ENCODE measurements at places on chromosomes 7 and 10.

GRCh38 chr10:26855186-26855585 is 5.6 kb downstream of the ABI1 start:
- DNase-seq: no peak

DNA sequence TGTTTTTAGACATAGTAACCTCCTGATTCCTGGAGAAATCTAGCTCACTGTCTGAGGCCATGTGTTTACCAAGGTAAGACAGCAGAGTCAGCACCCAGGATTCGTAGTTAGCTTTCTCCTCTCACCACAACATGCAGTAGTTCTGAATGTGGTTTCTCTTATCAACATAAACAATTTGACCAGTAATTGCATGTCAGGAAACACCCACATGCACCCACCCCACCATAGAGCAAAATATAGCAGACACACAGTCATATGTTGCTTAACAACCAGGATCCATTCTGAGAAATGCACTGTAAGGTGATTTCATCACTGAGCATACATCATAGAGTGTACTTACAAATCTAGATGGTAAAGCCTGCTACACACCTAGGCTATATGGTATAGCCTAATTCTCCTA is 1004.0 kb downstream of the ANKRD7 start:
- DNase-seq: no peak

- DNase-seq: no peak
Measured at GRCh38 chr10:124883510-124884321, 58.2 kb upstream of the ZRANB1 start.

GRCh38 chr7:22255342-22255741 is 101.6 kb downstream of the RAPGEF5 start:
- DNase-seq: no peak

DNA sequence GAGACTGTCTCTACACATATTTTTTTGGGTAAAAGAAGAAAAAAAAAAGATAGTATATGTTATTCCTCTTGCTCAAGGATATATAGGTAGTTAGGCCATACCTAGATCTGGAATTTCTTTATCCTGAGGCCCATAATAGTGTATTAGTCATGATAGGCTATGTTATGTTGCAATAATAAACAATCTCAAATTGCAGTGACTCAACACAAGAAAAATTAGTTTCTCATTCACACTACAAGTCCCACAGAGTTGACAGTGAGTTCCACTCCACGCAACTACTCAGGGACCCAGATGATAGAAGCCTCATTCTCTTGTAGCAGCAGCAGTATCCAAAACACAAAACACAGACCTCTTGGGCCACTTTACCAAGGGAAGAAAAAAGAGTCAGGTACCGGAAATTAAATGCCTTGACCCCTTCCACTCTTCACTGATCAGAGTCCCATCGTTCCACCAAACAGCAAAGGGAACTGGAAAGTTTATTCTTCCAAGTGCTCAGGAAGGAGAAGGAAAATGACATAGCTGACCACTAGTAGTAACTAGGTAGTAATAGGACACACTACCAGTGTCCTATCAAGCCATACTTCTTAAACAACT is 7.4 kb upstream of the C10orf67 start:
- DNase-seq: no peak

- DNase-seq: peak; percentile 54
Measured at GRCh38 chr7:123635551-123636359, 19.9 kb upstream of the LMOD2 start.

DNA sequence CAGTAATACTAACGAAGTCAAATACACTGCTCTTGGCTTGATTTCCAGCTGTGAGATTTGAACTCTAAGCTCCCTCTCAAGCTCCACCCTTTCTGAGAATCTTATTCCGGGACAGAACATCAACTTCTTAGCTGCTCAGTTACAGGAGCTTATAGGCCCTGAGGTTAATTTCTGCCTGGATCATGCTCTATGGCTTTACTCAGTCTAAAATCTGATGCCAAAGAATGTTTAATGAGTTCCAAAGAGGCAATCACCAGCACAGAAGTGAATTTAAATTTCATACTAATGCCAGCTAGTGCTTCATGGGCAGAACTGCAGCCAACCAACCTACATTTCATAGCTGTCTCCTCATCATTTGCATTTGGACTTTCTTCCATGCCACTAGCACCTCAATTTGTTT is 707.2 kb downstream of the MAGI2 start:
- no peak for DNase-seq

DNA sequence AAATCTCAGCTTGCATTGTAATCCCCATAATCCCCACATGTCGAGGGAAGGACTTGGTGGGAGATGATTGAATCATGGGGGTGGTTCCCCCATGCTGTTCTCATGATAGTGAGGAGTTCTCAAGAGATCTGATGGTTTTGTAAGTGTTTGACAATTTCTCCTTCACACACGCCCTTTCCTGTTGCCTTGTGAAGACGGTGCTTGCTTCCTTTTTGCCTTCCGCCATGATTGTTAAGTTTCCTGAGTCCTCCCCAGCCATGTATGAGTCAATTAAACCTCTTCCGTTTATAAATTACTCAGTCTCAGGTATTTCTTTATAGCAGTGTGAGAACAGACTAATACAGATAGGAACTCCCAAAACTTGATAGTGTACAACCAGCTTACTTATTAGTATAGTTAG is 98.6 kb downstream of the CREM start:
- DNase-seq: no peak

DNA sequence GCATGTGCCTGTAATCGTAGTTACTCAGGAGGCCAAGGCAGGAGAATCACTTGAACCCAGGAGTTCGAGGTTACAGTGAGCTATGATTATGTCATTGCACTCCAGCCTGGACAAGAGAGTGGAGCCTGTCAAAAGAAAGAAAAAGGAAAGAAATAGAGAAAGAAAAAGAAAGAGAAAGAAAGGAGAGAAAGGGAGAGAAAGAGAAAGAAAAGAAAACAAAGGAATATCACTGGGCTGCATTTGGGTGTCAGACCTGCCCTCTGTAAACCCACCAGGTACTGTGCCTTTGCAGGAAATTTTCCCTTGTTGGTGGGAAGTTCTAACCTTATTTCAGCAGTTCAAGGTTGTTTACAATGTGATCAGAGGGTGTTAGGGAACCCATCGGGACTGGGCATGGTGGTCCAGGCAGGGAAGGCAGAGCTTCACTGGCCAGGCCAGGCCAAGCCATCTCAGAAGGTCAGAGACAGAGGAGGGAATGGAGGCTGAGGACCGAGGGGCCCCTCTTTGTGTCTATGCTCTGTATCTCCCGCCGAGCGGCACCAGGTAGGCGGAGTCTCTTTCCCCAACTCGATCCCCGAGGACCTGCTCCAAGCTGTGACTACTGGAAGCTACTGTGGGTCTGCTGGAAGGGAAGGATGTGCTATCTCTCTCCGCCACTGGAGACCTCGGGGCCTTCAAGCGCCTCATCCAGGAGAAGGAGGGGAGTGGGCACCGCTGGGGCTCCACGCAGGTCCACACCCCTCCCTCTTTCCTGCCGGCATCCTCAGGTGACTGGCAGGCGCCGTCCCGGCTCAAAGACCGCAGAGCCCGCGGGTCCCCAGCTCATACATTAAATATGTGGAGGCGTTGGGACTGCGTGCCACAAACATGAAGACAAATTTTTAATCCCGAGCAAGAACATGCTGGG is 15.2 kb upstream of the KAZALD1 start:
- DNase-seq: no peak

DNA sequence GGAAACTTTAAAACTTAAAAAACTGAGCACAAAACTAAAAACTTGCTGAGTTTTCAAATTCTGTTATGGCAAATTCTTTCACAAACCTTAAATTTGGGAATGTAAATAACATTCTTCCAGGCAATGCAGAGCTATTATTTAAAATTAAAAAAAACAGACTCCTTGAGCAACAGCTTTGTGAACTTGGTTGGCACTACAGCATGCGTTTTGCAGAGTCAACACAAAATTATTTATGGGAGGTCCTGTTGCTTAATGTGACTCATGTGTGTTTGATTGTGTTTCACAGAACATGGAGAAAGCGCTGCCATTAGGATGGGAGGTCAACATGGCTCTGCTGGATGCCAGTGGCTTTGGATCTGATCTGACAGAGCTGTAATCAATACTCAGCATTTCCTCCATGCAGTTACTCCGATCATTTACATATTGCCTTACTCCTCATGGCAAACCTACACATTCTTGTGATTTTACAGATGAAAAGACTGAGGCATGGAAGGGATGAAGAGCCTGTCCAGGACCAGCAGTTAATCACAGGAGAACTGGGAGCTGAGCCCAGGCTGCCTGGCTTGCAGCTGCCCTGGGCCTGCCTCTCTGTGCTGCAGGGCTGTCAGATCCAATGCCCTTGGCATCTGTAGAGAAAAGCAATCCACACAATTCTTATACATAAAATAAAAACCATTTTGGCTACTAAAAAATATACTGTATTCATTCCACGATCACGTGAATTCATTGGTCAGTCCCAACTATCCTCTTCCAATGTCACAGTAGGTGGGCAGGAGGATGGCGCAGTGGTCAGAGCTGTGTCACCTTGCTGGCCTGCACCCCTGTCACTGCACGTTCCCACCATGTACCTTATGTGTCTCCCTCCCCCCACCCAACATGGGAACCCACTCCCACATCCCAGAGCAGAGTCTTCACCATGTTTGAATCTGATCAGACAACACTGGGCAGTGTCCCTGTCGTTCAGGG is 200.9 kb downstream of the CXCL12 start:
- DNase-seq: no peak

DNA sequence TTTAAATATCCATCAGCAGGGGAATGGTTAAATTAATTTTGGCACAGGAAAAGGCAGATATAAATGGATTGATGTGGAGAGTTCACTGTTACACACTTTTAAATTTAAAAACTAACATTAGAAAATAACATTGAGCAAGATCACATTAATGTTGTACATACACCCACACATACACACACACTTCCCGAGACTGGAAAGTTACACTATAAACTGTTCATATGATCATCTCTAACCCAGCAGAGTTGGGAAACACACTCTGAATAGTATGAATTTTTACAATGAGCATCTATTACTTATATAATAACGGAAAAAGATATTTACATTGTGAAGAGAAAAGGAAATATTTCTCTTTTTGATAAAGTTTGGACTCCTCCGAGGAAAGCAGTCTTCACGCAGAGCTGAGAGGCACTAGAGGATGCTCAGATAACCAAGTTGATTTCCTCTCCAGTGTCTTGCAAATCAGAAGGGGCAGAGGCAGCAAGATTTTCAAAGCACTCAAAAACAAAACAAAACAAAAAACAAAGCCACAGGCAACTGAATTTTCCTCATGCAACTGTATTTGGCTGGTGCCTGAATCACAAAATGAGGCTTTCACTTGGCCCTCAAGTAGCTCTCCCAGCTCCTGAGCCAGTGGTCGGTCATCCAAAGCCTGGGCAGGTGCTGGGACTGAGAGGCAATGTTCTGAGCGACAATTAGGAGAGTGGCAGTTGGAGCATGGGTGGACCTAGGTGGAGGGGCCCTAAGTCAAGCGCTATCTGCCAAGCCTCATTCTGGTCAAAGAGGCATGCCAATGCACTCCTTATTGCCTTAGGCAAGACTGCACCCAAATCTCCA is 10.5 kb upstream of the GATAD1 start:
- no peak for DNase-seq

- DNase-seq: no peak
Measured at GRCh38 chr7:76330261-76330660, 27.8 kb downstream of the HSPB1 start.

DNA sequence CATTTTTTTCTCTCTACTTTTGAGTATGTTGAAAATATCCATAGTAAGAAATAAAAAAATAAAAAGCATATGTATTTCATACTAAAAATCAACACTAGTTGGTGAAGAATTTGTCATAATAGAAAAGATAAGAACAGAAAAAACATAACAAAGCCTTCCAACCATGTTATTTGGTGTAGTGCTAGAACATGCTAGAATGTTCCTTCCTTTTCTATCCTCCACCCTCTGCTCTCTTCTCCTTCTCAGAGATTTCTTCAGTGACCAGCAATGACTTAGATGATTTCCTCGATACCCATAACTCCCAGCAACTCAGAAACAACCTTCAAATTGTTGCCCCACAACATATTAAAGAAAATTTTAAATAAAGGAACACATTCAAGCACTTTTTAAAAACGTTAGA is 2.6 kb downstream of the ZC3HAV1 start:
- DNase-seq: no peak

GRCh38 chr10:9853405-9854355 is 1164.0 kb upstream of the CELF2 start:
- DNase-seq: no peak

- no peak for DNase-seq
Measured at GRCh38 chr10:1153251-1153763, 97.1 kb downstream of the WDR37 start.

DNA sequence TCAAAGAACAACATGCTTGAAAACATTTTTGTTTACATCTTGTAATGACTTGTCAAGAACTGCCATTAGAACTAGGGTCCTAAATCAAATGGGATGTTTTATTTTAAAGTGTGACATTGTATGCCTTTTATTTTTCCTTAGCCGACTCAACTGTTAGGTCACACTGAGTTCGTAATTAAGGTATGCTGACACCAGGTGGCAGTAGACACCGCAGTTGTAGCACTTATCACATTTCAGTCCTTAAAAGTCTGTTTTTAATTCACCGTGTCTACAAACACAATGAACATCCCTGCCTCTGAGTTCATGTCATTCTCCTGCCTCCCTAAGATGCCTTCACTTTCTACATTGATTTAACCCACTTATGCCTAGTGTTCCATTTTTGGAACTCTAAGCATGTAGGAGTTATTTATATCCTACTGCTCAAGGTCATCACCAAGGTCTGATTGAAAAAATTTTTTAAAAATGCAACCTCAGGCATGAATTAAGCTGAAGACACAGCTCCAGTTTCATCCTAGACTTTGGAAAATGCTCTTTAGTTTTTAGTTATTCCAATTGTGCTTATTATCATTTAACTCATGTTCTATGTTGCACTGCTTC is 186.1 kb downstream of the BMPER start:
- peak; percentile 33 for DNase-seq

- DNase-seq: no peak
Measured at GRCh38 chr7:151472644-151473380, 32.9 kb upstream of the CRYGN start.

DNA sequence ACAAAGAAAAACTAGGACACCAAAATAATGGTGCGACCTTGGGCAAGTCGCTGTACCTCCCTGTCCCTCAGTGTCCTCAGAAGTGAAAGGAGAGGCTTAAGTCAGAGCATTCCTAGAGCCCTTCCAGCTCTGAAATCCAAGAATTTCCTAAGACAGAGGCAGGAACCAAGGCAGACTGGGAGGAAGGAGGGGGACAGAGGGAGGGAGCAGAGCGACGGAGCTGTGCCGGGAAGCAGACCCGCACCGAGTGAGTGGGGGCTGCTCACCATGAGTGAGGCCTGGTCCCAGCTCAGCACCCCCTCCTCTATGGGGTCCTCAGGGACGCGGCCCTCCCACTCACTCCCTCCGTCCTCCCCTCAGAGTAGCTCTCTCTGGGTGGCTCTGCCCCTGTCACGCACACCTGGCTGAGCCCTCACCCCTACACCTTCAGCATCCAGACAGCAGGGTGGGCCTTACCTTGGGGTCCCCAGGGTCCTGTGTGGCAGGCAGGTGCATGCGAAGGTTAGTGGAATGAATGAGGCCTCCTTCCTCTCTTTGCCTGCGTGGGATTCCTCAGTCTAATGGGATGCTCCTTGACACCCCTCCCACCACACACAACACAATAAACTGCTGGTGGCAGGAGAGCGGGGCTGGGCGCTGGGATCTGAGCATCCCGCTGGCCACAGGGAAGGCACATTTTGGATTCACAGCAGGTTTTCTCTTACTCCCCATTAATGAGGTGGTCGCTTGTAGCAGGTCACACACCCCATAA is 4.6 kb upstream of the SMARCD3 start:
- DNase-seq: no peak

All from stomach (tissue), 19 donors.